ENCODE measurements at places on chromosomes 7 and 10.

GRCh38 chr7:157760004-157760730 lies 423.4 kb downstream of the DNAJB6 start:
- no peak for DNase-seq

DNA sequence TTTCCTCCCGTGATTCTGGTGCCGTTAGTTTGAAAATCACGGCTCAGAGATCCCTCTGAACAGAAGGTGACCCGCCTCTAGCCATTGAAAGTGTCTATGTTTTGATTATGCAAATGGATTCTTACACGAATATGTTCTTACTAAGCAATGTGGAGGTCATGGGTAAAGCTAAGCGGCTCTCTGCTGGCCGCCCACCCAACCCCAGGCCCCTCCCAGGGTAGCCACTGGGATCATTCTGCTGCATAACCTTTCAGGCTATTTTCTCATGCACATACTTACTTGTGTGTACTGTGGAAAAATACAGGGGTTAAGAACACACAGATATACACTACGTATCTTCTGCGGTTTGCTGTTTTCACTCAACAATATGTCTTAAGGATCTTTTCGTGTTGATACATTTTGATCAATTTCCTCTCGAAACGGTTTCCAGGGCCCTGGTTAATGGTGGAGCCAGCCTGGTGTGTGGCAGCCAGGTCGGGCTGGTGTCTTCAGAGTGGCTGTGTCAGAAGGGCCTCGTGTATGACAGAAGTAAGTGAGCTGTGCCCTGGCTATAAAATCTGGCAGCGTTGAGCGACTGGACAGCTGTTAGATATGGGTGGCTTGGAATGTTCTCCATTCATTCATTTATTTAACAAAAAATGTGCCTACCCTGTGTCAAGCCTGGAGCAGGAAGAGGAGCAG lies 29.9 kb downstream of the ZNF783 start:
- DNase-seq, result no peak

GRCh38 chr7:140214075-140214684 lies 37.4 kb upstream of the KDM7A start:
- no peak for DNase-seq

DNA sequence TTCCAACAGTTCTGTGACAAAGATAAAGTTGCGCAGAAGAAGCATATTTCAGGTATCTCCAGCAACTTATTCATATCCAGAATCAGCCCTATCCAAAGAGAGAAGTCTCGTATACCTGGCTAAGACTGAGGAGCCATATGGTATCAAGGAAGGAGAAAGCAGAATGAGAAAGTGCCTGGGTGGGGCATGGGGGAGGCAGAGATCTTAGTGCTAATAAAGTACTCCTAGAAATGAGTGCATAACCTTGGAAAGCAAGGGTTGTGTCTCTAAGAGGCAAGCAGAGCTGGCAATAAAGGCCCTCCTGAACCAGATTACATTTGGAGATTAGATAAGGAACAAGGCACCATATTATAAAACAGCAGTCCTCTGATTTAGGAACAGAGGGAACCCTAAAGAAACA lies 12.7 kb downstream of the TASOR2 start:
- DNase-seq, result no peak

DNA sequence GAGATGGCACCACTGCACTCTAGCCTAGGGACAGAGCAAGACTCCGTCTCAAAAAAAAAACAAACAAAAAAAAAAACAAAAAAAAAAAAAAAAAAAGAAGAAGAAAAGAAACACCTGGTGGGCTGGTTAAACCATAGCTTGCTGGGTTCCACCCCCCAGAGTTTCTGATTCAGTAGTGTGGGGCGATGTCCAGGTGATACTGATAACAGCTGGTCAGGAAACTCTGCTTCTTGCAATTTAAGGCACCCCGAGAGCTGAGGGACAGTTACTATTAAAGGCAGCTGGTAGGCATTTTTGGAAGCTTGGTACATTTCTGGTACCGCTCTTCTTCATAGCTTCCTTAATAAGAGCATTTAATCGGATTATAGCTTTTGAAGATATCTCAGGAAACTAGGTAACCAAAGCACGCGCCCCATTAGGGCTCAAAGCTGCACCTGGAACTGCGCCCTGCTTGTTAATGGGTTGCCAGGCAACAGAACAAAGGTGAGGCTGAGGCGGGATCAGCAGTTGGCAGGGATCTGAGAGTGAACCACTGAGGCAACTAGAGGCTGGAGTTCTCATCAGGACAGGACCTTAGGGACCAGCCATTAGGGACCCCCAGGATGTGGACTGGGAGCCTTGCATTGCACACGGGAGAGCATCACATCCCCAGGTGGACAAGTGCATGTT lies 6.5 kb upstream of the SDK1 start:
- DNase-seq, result no peak

GRCh38 chr10:132359305-132360040 lies 27.5 kb downstream of the LRRC27 start:
- no peak for DNase-seq

DNA sequence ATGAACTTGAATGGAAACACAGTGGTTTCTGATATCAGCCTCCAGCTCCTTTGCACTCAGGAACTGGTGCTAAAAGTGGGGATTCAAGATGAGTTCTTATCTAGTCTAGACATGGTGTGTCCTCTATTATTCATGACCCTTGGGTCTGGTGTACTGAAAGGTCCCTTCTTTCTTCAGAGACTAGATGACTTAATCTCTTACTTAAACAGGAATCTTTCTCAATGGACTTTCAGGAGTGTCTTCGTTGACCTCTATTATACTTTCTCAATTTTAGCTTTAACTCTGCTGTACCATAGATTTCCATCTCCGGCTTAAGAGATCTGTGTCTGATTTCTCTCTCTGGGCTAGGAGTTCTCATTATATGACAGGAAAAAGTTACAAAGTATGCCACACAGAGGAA lies 83.5 kb upstream of the INHBA start:
- no peak for DNase-seq

DNA sequence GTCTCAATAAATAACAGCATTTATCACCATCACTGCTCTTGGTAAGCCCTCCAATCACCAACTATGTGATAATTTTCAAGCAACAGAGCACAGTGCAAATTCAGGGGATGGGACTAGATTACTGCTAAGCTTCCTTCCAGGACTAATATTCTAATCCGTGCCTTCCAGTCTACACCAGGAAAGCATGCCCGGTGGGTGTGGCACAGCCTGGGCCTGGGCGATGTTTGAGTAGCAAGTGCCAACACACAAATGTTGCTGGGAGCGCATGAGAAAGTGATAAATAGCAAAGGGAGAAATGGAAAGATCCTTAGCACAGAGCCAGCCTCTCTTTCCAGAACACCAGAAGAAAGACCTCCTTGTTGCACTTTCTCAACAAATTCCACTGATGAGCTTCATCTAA lies 13.5 kb upstream of the TM9SF3 start:
- DNase-seq, result no peak

GRCh38 chr7:92621561-92622023 lies 31.4 kb upstream of the FAM133B start:
- DNase-seq, result no peak

DNA sequence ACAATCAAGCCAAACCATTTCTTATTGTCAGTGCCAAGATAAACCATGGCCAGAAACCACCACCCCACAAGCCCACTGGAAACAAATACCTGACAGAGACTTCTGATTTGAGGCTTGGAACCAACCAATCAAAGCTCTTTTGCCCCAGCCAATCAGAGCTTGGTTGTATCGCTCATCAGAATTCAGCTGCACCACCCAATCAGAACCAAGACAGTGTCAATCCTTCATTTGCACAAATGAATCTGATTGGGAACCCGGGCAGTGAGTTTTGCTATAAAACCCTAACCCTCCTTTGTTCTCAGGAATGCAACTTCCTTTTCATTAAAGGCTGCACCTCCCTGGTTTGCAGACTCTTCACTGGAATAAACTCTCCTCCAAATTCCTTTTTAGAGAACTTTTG lies 87.4 kb downstream of the ELAPOR2 start:
- DNase-seq, result no peak

DNA sequence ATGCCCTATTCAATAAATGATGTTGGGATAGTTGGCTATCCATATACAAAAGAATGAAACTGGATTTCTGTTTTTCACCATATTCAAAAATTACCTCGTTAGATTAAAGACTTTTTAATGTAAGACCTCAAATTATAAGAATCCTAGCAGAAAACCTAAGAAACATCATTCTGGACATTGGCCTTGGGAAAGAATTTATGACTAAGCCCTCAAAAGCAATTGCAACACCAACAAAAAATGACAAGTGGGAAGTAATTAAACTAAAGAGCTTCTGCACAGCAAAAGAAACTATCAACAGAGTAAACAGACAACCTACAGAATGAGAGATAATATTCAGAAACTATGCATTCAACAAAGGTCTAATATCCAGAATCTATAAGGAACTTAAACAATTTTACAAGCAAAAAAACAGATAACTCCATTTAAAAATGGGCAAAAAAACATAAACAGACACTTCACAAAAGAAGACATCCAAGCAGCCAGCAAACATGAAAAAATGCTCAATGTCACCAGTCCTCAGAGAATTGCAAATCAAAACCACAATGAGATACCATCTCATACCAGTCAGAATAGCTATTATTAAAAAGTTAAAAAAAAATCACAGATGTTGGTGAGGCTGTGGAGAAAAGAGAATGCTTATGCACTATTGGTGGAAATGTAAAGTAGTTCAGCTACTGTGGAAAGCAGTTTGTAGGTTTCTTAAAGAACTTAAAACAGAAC lies 309.8 kb downstream of the AHR start:
- no peak for DNase-seq

GRCh38 chr7:158083526-158084310 lies 503.9 kb downstream of the PTPRN2 start:
- DNase-seq, result no peak

DNA sequence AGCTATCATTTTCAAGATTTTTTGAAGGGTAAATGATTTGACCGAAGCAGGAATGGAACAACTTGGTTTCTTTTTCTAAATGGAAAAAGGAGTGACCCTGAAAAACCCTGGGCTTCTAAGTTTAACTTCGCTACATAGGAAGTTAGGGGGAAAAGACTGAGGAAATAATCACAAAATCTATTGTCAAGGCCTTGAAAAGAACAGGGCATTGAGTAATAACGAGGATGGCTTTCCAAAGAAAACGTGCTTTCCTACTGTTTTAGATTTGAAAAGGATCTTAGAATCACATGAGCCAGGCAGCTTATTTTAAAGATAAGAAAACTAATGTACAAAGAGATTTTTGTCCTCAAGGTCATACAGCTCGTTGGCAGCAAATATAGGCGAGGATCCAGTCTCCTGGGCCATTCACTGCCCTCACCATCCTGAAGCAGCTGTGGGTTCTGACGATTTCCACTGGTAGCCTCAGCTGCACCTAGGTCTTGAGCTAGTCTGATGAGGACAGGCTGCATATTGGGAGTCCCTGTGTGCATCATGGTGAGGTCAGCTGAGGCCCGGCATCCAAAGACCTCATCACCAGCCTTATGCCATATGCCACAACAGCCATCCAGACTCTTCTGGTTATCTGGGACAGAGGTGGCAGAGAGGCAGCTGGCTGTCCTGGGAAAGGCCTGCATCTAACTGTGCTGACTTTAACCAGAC lies 384.7 kb upstream of the NRP1 start:
- DNase-seq, result no peak

DNA sequence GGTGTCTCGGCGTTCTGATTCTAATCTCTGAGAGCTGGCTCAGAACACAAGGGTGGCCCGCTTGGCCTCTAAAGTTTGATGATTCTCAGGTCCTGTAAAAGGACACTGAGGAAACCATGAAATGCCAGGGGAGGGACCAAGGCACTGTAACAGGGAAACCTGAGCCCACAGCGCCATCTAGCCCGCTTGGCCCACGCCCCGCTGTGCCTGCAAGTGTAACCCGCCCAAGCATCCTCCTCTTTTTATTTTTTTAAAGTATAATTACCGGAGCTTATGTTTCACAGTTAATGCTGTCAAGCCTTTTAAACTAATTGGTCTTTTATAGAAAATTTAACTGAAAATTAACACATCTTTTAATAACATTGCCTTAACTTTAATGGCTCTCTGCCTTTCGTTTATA lies 734.7 kb downstream of the KCNMA1 start:
- DNase-seq, result no peak

DNA sequence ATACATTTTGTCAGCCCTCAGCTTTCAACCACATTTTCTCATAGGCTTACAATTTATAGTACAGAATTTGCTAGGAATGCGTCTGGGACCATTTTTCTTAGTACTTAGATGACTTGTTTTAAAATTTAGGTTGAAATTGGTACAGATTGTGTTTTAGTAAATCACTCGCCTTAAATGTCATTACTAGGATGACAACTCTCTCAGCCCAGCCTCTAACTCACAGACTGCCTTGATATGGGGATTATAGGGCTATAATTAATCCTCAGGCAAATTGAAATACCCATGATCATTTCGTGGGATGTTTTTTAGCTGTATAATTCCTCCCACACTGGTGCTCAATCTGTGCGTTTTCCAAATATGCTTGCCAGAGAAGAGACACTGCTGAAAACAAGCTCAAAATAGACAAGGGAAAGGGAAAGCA lies 299.7 kb upstream of the AKR1E2 start:
- no peak for DNase-seq

DNA sequence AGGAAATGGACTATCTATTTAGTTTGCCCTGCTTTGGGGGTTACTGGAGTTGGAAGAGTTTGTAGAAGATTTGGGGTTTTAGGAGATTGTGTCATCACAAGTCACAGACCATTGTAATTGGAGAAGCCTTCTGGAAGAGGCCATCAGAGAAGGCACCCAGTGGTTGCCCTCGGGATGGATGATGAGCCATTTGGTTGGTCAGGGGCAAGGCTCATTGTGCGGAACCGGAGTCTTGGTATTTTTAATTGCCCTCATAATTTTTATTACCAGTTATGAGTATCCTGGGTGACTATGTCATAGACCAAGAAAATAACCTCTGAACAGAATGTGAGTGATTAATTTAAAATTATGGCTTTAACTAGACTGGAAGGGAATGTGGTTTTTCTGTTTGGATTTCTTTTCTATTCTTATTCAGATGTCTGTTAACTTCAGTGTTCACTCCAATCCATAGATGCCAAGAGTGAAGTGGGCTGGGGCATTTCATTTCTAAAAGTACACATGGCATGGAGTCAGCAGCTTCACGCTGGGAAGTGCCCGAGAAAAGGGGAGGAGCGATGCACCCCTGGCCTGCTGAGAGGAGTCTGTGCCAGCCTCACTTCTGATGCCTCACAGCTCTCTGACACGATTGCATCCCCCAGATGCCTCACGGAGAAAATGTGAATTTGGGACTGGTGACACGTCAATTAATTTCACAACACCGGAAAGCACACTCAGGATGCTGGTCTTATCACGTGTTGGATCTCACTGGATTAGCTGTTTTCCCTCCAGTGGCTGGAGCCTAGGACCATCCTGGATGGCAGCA lies 225.6 kb upstream of the IGFBP3 start:
- DNase-seq, result no peak

GRCh38 chr10:6283655-6284054 lies 80.9 kb downstream of the PFKFB3 start:
- no peak for DNase-seq

- no peak for DNase-seq
These were observed 77.8 kb upstream of the FAM133B start for GRCh38 chr7:92667816-92668535.

GRCh38 chr7:128347647-128348097 lies 4.0 kb upstream of the RBM28 start:
- DNase-seq, result peak; percentile 37

DNA sequence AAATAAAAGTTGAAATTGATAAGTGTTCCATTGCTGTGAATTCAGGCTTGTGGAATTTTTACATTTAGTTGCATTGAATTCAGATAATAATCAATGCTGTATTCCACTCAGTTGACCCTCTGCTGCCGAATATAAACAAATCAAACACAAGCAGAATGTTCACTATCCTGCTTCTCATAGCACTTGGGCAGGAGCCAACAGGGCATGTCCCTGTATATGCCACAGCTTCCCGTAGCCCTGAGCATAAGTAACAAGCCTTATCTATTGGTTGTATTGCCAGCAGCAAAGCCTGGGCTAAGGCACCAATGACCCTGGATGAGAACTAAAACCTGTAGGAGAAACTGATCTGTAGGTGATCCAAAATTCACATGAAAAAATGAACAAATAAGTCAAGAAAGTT lies 145.9 kb downstream of the ARHGAP12 start:
- peak; percentile 9 for DNase-seq

Data from bone marrow (tissue), 2 donors.